Transverse colon (tissue), 4 donors: ENCODE measurements at places on chromosomes 2 and 18. TPM values are rescaled to one million over a fixed set of nuclear protein-coding genes. Genes with fewer than 3 reads are reported as not detected.

- no peak for DNase-seq
- H3K27me3 ChIP-seq = no peaks in the 10 kb centered on the region
- H3K4me1 ChIP-seq = no peaks in the 10 kb centered on the region
- no peak overlapping the region for H3K4me3 ChIP-seq
- no peak overlapping the region for H3K27ac ChIP-seq
- no peaks in the 10 kb centered on the region for H3K36me3 ChIP-seq
Observed at GRCh38 chr2:223219872-223220657, 168.1 kb downstream of the KCNE4 start.

The MROH2A gene
- 0.14 TPM for total RNA-seq

The LONRF2 gene
- total RNA-seq = 2.6 TPM

The CHMP1B gene
- total RNA-seq = 82.1 TPM

DNA sequence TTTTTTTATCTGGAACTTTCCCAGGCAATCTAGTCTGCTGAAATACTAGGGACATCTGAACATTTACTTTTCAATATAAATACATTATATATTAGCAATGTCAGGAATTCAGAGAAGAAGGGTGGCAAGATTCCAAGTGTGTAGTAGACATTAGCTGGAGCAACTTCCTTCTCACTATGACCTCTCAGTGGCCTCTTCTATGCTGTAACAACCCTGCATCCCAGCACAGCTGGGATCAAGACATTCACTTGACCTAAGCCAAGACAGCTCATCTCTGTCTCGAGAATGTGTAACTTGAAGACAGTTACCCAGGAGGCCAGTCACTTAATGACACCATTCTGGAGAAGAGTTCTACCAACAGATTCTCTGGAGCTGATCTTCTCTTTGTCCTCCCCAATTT, 61.7 kb upstream of the RALBP1 start:
- no peak for DNase-seq
- no peak overlapping the region for H3K4me3 ChIP-seq
- no peaks in the 10 kb centered on the region for H3K27me3 ChIP-seq
- peaks cover 9% of the 10 kb centered on the region for H3K4me1 ChIP-seq
- H3K27ac ChIP-seq = no peak overlapping the region
- H3K36me3 ChIP-seq = no peaks in the 10 kb centered on the region

DNA sequence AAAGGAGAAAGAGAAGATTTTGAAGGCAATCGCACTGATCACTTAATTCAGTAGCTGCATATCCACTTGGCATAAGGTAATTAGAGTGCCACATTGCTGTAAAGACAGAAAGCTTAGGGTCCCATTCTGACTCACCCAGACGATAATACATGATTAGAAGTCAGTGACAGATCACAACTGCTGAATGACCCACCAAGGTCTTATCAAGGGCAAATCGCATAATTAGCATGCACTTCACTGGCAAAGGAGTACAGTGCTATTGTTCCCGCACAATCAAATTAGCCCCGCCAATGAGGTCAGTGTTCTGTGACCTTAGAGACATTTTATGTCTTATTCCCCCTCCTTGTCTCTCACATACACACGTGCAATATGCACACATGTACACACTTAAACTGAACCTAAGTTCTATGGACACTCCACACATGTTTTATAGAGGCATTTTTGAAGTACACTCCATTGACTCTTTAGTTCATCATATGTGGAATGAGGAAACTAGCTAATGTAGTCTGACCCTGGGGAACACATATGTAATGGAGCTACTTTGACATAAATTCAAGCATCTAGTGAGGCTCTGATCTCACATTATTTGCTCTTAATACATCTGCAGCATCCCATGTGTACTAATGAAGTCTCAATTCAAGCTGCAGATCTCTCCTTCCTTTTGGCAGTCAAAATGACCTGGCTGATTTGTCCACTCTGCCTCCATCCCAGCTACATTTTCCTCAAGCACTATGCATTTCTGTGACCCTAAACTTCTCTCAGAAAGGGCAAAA, 673.8 kb upstream of the FANCL start:
- no peaks in the 10 kb centered on the region for H3K36me3 ChIP-seq
- no peaks in the 10 kb centered on the region for H3K4me1 ChIP-seq
- no peak overlapping the region for H3K4me3 ChIP-seq
- no peak overlapping the region for H3K27ac ChIP-seq
- no peak for DNase-seq

DNA sequence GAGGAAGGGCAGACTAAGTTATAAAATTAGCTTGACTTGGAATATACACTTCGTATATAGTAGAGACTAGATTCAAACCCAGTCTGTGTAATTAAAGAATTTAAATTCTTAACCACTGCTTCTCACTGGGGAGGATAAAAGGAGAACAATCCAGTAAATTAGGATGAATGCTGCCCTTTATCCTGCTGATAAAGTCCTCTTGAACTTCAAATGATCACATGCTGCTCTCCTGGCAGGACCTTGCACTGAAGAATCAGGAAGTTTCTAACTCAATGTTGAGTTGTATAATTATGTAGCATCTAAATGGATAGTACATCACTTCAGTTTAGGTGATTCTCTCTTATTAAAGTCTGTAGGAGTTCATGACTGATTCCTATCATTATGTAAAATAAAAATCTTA, 1179.7 kb downstream of the DSC3 start:
- no peak overlapping the region for H3K4me3 ChIP-seq
- no peaks in the 10 kb centered on the region for H3K27me3 ChIP-seq
- no peak for DNase-seq
- no peaks in the 10 kb centered on the region for H3K36me3 ChIP-seq
- no peaks in the 10 kb centered on the region for H3K4me1 ChIP-seq
